ENCODE measurements at places on chromosomes 6 and 20.

- no peak for DNase-seq
These were observed 180.1 kb upstream of the ARID1B start for GRCh38 chr6:156597095-156597494.

DNA sequence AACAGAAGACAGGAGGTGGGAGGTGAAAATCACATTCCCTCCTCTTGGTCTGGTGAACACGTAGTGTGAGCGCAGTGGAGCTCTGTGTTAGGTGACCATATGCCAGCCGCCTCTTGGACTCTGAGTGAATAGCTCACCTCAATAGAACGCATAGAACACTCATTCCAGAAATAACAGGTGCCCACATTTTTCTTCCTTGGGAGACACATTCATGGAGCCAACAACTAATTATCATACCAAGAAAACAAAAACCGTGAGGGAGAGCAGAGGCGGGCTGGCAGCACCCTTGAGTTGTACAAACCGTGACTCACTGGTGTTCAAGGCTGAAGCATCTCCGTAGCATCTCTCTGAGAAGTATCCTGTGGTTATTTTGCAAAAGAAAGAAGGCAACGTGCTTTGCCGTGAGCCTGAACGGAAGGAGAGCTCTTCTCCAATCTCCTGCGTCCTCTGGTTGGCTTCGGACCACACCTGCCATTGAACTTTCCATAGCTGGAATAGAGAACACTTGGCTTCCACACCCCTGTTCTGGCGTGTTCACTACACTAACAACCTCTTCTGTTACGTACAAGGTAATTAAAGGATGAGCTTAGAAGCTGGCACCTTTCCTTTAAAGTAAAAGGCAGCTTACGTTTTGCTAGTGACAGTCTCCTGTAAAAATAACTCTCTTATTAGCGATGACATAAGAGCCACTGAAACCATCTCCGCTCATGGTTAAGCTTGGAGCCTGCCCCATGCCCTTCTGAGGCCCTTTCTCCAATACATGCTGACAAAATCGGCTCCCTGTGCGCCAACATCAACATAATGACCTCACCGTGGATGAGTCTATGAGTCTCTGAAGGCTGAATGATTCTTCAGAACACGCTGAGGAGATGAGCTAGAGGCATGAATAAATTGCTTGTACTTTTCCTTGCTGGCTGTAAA, 30.2 kb upstream of the SGK1 start:
- DNase-seq, result no peak

- no peak for DNase-seq
These were observed 168.5 kb downstream of the SCP2D1 start for GRCh38 chr20:18981962-18982539.

DNA sequence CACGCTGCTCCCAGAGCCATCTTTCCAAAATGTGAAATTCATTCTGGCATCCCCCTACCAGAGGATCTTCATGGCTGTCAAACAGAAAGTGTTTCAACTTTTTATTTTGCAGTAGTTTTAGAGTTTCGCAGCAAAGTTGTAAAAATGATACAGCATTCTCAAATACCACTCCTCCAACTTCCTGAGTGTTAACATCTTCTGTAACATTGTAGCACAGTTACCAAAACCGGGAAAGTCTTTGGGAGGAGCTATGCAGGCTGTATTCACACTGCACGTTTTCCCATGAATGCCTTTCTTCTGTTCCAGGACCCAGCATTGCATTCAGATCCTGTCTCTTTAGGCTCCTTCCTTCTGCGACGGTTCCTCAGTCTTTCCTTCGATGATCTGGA, 30.1 kb downstream of the CDYL start:
- no peak for DNase-seq

- DNase-seq, result no peak
These were observed 4.0 kb upstream of the DSN1 start for GRCh38 chr20:36777576-36777975.

DNA sequence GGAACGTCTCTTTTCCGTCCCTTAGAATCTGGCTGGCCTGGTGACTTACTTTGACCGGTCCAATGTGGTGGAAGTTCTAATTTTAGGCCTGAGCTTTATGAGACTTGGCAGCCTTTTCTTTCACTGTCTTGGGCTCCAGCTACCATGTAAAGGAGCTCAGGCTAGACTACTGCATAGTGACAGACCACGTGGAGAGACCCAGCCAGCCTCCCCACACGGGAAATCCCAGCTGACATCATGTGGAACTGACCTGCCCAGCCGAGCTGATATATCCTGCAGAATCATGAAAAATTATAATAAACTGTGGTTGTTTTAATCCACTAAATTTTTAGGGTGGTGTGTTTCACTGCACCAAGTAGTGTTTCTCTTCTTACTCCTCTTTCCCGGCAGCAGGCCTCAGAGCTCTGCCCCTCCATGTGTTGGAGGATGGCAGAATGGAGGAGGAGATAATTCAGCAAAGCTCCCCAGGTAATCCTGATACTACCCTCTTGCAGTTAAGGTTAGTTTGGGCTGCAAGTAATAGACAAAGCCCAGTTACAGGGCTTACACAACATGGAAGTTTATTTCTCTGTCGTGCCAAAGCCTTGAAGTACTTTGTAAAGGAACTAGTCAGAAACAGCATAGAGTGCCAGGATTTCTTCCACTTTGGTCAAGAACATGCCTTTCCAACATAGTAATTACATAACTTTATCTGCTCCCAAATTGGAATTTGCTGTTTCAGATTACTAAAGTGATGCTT, 87.5 kb downstream of the SH3BGRL2 start:
- DNase-seq, result no peak

DNA sequence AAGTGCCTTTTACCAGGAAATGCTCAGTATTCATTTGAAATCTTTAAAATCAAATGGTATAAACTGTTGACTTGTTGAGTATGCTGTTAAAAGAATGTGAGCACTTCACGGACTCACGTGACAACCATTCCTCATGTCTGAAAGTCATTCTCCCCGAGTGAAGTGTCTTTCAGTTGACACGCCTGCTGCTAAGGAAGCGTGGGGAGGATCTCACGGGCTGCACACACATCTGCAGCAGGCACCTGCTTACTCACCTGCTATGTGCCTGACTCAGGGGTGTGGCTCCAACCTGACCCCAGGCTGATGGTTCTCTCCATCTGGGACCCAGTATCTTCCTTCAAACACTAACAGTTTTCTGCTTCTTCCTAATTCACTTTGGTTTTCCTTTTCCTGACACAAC, 32.7 kb downstream of the WDR27 start:
- DNase-seq, result no peak

DNA sequence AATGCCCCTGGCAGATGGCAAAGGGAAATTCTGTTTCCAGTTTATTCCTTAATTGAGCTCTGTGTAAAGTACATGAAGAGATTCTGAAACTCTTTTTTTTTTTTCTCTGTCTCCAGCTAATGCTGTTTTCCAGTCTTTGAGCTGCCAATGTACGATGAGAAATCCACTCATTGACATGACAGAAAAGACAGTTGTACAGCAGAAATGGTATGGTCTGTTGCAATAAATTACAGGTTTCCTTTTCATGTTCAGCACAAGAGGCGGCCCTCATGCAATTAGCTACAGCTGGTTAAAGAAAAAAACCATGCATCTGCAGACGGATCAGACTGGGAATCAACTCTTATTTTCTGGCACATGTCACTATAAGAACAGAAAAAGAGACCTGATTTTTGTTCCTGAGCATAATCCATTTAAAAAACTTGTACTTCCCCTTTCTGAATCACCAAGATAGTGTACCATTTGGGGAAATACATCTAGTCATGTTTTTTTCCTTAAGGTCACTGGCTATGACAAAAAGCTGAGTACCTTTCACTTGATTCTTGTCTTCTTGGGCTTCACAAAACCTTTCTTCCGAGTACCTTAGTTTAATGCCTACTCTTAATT, 289.8 kb upstream of the PREP start:
- DNase-seq, result no peak

Data from activated T-cell treated with anti-CD3 and anti-CD28 coated beads, Interleukin-2, amount 50 U/mL, for 48 hours (primary cell).